ENCODE measurements at places on chromosomes 11 and 22. TPM values are rescaled to one million over a fixed set of nuclear protein-coding genes. Genes with fewer than 3 reads are reported as not detected.

Gene BARX2
- not detected for polyA plus RNA-seq

Gene TECTA
- polyA plus RNA-seq, result 0.46 TPM

Gene TSKU
- 492 TPM for polyA plus RNA-seq

Gene PIH1D2
- polyA plus RNA-seq, result 0.52 TPM

Gene MS4A3
- polyA plus RNA-seq, result 0.25 TPM

Gene MS4A4A
- 16.1 TPM for polyA plus RNA-seq

Gene FAM180B
- not detected for polyA plus RNA-seq

Gene PTPRJ
- polyA plus RNA-seq, result 5.8 TPM

Gene KCNK4
- polyA plus RNA-seq, result not detected

Gene THY1
- polyA plus RNA-seq, result 0.92 TPM

Gene DCDC1
- 0.38 TPM for polyA plus RNA-seq

Gene MORC2
- 8.3 TPM for polyA plus RNA-seq

Gene MRGPRX4
- not detected for polyA plus RNA-seq

Gene MMP3
- polyA plus RNA-seq, result not detected

Gene THAP12
- 10.2 TPM for polyA plus RNA-seq

DNA sequence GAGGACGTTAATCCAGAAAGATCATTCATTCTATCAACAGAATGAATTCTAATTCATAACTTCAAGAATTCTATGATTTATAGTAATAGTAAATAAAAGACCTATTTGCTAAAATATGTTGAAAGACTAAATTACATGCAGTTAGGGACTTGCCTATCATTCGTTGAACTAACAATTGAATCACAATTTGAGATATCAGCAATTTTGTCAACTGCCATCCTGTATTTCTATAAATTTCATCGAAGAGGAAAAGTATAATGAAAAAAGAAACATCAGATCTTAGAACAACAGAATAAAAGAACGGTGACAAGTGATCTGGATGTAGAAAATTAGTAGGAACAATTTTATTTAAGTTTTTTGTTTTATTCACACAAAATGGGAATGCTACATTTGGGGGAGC, 4.4 kb upstream of the TTC17 start:
- no peak for DNase-seq

DNA sequence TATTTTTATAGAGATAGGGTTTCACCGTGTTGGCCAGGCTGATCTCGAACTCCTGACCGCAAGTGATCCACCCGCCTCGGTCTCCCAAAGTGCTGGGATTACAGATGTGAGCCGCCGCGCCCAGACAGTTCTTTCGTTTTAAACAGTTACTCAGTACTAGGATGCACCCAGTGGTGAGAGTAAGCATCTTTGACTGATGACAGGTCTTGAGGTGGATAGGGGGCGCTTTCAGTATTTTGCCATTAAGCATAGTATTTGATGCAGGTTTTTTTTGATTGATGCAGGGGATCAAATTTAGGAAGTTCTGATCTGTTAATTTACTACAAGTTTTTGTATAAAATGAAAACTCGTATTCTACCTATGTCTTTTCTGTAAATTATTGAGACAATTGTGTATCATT, 13.2 kb upstream of the TRIM34 start:
- DNase-seq, result no peak

DNA sequence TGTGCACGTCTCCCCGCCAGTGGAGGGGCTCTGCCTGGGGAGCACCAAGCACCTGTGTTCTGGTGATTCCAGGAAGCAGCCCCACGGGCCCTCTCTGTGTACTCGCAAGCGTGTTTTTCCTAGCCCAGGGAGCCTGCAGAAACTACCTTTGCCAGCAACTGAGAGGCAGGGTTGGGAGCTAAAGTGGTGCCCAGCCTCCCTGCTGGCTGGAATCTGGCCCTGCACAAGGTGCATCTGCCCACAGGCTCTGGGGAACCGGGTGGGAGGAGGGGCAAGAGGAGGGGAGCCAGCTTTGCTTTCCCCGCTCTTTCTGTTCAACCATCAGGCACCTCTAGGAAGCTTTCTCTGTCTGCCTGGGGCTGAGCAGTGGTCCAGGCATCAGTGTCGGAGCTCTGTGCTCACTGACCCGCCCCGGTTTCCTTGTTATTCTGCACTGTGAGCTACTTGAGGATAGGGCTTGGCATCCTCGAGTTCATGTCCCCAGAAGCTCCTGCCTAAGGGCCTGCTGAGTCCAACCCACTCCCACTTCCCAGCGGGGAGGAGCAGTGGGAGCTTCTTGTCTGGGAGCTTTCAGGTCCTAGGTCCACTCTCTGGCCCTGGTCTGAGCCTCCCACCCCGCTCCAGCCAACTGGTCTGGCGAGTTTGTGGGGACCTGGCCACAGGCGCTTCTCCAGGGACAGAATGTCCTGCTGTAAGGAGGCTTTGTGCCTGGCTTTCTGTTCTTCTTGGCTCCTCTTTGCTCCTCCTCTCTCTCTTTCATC, 14.9 kb downstream of the DAGLA start:
- DNase-seq, result no peak

DNA sequence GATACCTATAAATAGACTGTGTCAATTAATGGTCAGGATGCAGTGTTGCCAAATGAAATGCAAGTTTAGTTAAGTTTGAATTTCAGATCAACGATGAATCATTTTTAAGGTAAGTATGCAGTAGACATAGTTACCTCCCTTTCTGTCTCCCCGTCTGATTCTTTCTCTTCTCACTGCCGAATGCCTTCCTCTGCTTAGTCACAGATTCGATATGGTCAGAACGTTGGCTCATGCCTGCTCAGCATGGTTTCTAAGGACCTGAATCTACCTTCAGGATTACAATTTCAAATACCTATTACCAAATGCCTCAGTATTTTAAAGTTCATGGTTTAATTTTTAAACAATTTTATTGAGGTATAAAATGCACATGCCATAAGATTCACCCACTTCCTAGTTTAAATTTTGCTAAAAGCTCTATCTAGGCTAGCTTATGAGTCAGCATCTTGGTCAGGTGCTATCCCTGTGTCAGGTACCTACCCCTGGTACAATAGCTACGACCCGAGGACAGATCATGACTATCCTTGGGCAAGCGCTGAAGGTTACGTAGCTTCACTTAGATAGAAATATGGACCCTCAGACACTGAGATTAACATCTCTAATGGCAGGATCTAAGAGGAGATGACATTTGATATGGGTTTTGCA, 78.2 kb upstream of the SPON1 start:
- DNase-seq, result no peak

- no peak for DNase-seq
Observed at GRCh38 chr22:47841156-47841555, 1078.7 kb downstream of the TBC1D22A start.

- DNase-seq, result no peak
Observed at GRCh38 chr22:44332946-44333345, 20.2 kb upstream of the SHISAL1 start.

DNA sequence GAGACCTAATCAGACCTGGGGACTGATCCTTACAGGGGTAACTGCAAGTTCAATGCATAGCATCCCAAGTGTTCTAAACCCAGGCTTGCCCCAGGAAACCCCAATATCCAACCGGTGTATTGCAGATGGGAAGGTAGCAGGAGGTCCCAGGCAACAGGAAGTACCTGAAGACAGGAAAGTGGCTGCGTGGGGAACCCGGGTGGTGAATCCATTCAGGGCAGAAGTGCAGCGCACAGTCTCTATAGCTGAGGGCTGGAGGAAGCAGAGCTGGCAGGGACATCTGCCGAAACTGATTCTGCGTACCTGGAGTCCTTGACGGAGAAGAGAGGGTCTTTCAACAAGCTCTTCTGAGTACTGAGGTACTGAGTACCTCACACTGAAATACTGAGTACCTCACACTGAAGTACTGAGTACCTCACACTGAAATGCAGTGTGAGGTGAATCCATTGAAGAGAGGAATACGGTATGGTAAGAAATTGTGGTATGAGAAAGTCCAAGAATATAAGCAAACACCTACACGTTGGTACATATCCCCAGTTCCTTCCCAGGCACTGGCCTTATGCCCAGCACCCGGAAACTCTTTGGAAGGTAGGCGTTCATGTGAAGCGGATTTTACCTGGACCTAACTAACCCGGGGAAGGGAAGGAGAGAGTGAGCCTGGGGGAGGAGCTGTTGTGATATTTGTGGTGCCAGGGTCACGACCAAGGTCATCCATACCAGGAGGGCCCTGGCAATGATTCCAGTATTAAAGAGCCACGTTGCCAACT, 20.1 kb downstream of the SCN4B start:
- DNase-seq, result no peak

GRCh38 chr11:80155412-80156017, 714.7 kb upstream of the TENM4 start:
- DNase-seq, result no peak

- DNase-seq, result peak; percentile 70
Observed at GRCh38 chr22:50148991-50149721, 21.4 kb upstream of the PANX2 start.

- DNase-seq, result peak; percentile 63
Observed at GRCh38 chr11:64489831-64490441, 101.1 kb upstream of the SLC22A12 start.

DNA sequence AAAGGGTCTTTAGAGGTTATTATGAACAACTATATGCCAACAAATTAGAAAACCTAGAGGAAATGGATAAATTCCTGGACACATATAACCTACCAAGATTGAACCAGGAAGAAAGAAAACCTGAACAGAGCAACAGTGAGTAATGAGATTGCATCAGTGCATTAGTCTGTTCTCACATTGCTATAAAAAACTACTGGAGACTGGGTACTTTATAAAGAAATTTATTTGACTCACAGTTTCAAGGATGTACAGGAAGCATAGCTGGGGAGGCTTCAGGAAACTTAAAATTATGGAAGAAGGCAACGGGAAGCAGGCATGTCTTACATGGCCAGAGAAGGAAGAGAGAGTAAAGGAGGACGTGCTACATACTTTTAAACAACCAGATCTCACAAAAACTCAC, 70.8 kb upstream of the GNAZ start:
- no peak for DNase-seq

GRCh38 chr11:102452461-102453301, at the start of gene TMEM123:
Gene TMEM123, minus strand, starts transcription at chr11:102452765. Its CDS starts 142 bp downstream, at chr11:102452623.
- peak; percentile 80 for DNase-seq

GRCh38 chr11:88701816-88702215, 364.0 kb downstream of the GRM5 start:
- no peak for DNase-seq

DNA sequence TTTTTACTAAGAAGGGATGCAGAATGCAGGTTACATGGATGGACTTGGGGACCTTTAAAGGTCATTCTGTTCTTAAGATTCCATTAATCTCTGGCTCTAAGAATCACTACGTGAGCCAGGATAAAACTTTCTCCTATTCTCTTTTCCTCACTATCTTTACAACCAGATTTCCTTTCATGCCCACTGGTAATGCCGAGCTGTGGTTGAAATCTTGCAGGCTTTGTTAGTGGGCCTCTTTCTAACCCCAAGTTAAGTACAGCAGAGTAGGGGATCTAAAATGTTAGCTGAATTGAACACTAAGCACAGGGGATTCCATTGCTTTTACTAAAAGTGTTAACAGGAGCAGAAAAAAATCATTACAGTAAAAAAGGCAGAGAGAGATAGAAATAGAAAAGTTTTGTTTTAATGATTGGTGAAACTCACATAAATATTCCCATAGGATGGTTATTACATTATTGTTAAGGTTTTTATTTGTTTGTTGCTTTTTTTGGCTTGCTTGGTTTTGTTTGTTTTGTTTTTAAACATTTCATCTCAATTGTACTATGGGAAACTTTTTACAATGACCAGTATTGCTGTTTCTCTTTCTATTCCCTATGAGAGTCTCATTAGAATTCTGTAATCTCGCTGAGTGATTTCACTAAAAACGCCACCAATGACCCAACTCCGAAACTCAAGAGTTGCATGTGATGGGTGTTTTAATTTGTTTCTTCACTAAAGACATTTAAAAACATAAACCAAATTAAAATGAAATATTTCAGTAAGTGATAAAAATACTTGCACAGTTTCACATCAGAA, 54.1 kb upstream of the HTATIP2 start:
- DNase-seq, result no peak

DNA sequence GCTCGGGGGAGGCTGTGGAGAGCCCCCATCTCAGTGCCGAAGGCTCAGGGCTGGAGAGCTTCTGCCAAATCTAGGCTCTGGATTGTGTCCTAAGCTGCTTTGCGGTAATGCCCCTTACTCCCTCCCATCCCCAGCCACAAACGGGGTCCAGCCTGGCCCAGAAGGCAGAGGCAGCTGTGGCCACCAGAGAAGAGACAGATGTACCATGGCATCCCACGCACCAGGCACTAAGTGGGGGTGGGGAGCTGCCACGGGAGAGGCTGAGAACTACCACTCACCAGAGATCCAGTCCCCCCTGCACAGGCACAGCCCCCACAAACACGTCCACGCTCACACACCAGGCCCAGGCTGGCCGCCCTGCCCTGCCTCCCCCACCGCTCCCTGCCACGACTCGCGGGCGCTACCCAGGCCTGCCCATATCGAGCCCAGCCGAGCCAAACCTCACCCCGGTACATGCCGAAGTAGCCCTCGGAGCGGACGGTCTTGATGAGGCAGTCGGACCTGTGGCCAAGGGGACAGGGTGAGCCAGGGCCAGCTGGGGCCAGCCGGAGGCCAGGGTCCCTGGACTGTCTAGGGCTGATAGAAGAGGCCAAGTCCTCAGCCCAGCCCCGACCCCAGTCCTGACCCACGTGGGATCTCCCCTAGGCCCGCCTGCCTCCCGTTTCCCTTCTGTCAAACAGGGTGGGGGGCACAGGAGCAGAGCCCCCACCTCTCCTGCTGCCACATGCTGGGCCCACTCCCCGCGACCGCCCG, 3.9 kb downstream of the SLC25A22 start:
- no peak for DNase-seq

GRCh38 chr11:79026803-79027445, 413.9 kb downstream of the TENM4 start:
- DNase-seq, result no peak

DNA sequence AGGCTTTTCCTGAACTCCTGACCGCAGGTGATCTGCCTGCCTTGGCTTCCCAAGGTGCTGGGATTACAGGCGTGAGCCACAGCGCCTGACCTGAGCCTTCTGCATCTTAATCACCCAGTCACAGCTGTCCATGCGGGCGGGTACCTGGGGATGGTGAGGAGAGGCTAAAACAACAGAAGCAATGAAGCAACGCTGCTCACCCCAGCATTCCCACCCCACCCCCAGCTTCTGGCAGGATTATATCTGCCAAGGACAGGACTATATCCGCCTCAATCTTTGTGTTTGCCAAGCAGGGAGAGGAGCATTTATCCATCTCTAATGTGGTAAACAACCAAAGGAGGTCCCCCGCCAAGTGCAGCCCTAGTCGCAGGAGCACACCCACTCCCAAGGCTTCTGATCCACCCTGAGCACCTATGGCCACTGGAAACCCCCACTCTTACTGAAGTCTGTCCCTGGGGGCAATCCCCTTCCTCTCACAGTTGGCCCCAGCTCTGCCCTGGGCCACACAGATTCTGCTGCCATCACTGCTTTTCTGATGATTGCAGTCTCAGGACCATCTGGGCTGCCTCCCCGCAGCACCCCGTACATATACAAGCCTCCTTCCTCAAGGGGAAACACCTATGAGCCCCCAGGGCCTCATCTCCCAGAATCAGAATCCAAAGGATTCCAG, 8.8 kb upstream of the LGALS2 start:
- no peak for DNase-seq

DNA sequence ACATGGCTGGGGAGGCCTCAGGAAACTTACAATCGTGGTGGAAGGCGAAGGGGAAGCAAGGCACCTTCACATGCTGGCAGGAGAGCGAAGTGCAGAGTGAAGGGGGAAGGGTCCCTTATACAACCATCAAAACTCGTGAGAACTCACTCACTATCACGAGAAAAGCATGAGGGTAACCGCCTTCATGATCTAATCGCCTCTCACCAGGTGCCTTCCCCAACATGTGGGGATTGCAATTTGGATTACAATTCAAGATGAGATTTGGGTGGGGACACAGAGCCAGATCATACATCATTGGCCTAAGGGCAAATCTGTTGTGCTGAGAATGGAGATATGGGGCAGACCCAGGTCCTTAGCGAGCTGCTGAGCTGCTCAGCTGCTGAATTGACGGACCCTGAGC, 13.1 kb downstream of the C1QTNF6 start:
- no peak for DNase-seq

All from liver (tissue), 10 donors.